Lung (tissue), 17 donors: ENCODE measurements at places on chromosomes 1 and 21.

- no peak for DNase-seq
Observed at GRCh38 chr1:164709541-164710278, 150.7 kb downstream of the PBX1 start.

- no peak for DNase-seq
Observed at GRCh38 chr1:51973587-51974474, 16.7 kb downstream of the RAB3B start.

- peak; percentile 56 for DNase-seq
Observed at GRCh38 chr1:183126528-183126927, 59.5 kb upstream of the LAMC2 start.

DNA sequence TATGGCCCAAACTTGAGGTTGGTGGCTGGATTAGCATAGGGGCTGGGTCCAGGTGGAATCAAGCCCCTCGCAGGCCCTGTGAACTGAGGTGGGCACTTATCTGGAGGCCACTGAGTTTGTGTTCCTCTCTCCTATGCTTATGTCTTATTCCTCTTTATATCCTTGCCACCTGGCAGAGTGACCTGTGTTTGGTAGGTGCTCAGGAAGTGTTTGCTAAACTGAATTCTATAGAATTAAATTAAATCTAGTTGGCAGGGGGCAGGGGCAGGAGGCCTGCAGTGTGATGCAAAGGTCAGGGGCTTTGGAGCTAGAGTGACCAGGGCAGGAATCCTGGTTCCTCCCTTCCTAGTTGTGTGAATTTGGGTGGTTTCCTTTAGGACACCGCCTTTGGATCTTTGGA, 1.1 kb upstream of the TMEM9 start:
- DNase-seq: peak; percentile 10

GRCh38 chr21:38925478-38925877, 119.7 kb downstream of the ETS2 start:
- no peak for DNase-seq

GRCh38 chr21:18743531-18743930, 339.9 kb upstream of the TMPRSS15 start:
- no peak for DNase-seq

DNA sequence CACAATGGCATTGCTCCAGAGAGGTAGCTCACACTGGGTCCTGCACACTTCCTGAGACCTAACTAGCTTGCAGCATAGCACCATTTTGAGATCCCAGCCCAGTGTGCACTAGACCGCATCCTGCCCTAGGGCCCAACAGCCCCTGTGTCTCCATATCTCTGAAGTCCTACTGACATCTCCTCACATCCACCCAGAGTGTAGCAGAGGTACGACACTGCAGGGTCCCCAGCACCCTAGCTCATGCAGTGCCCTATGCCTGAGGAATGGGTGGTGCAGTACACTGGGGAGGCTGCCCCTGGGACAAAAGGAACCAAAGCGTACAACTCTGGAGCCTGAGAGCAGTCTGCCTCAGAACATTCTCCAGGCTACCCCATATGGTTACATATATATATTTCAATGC, 111.4 kb upstream of the DEPDC1 start:
- no peak for DNase-seq

- no peak for DNase-seq
Observed at GRCh38 chr1:207909687-207910086, 1.2 kb downstream of the CD34 start.

DNA sequence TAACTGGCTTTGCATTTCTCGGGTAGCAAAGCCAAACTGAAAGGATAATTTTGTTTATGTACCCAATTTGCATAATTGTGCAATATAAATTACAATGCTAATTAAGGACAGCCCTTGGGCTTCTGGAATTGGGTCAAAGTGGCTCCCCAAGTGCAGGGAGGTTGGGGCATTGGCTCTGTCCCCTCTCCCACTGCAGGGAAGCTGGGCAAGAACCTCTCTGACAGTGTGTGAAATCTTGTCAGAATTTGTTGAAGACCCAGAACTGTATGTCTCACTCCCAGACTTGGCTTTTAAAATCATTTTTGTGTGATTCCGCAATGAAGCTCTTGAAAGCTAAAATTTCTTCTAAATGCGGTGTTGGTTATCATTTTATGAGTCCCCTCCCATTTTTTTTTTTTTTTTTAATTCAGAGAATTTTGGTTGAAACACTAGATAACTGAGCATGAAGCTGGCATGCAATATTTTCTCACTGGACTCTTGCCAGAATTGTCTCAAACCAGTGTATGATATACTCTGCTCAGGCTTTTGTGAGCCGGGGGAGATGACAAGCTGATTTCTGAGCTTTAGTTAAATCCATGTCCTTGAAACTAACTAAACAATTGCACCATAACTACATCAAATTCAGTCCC, 878.9 kb upstream of the CXADR start:
- DNase-seq: peak; percentile 77

GRCh38 chr21:33587792-33588484, 546 bp downstream of the DONSON start:
- peak; percentile 61 for DNase-seq

DNA sequence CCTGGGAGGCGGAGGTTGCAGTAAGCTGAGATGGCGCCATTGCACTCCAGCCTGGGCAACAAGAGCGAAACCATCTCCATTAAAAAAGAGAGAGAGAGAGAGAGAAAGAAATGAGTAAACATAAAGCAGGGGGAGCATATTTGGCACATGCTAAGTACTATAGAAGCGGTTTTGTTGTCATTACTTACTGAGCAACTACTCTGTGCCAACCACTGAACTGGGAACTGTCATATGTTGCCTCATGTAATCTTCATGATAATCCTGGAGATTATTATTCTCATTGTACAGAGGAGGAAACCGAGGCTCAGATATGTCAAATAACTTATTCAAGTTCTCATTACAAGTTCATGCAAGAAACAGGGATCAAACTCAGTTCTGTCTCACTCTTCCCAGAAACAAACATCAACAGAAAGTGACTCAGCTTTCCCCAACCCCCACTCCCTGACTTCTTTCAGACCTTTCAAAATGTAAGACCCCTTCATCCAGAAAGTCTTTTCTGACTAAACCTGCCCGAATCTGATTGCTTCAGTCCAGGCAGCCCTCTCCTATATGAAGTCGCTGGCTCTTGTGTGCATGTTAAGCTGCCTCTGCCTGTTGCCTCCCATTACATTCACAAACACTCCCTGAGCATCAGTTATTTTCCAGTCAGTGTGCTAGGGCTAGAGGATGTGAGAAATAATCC, 23.5 kb downstream of the LAMB3 start:
- no peak for DNase-seq

DNA sequence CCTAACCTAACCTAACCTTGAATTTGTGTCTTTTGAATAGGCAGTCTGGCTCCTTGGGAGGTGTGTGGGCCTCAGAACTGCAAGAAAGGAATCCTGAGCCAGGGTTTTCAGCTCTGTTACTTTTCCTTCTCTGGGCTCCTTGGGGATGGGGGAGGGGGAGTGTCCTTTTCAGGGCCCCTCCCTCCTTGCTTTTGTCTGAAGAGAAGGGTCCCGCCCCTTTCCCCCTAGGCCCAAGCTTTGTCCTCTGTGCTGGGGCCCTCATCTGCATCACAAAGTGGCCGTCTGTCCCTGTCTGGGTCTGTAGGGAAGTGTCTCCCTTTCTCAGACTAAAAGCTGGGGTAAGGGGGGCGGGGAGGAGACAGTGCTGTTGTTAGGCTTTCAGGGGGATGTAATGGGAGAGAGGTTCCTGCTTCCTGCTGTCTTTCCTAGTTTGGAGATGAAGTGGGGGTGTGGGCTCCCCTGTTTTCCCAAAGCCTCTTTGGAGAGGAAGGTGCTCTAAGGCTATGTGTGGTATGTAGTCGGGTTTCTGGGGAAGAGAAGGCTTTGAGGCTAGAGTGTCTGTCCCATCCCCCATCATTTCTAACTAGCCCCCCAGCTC, 3.1 kb downstream of the AGO1 start:
- DNase-seq: no peak

GRCh38 chr1:208603721-208604120, 359.5 kb upstream of the PLXNA2 start:
- DNase-seq: no peak

GRCh38 chr1:234499119-234499942, 20.4 kb upstream of the TARBP1 start:
- DNase-seq: peak; percentile 92

DNA sequence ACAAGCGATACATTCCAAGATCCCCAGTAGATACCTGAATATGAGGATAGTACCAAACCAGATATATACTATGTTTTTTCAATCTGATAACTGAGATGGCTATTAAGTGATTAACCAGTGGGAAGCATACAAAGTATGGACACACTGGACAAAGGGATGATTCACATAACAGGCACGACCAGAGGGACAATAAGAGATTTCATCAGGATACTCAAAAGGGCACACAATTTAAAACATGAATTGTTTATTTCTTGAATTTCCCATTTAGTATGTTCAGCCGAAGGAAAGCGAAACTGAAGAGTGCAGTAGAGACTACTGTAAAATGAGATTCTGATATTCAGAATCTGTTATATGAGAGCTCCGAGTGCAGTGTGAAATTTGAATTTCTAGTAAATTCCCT, 10.6 kb downstream of the ZZZ3 start:
- no peak for DNase-seq

DNA sequence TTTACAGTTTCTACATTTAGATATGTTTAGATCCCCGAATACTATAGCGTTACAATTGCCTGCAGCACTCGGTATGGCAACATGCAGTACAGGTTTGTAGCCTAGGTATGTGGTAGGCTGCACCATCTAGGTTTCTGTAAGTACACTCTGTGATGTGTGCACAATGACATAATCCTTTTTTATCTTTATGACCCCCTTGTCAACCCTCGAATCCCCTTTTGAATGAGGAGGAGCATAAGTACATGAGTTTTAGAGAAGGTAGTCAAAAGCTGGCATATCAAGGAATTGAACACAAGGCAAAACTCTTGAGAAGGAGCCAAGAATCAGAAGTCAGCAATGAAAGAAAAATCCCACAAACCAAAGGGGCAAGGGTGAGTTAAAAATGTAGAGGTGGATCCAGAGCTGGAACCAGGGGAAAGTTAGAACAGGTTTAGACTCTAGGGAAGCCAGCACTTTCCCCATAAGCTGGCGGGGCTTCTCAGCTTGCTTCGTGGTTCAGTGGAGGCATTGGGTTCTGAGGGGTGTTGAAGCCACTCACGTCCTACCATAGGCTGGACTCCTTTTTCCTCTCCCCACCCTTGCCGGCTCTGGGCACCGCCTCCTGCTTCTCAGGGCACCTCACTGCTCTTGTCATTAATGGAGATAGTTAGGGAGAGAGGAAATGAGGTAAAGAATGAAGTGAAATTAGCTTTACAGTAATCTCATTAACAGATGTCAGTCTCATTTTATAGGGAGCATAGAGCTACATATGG, 31.3 kb downstream of the OLFML3 start:
- DNase-seq: peak; percentile 15

DNA sequence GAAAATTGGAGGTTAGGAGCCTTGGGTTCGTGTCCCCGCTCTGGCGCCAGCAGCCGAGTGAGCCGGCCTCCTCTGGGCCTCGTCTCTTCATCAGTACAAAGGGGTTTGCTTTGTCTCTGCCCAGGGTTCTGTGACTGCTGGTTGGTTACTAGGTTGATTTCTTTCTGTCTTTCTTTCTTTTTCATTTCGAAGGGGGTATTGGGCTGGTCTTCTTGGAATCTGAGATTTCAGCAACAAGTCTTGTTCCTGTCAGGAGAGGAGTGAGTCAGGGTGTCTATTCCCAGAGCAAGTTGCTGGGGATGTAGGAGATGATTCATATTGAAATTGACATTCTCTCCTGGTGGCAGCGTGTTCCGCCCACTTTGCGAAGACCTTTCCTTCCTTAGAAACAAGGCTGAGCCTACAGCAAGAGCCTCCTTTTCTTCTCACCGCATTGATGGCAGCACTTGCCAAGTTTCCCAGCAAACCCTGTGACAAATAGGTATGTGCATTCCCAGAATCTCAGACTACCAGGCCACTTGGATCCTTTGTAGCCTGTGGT, 79.2 kb downstream of the MAN1C1 start:
- DNase-seq: no peak

GRCh38 chr1:93384656-93385055, 38.9 kb downstream of the DR1 start:
- DNase-seq: no peak

GRCh38 chr21:46518983-46519583, 60.4 kb downstream of the DIP2A start:
- DNase-seq: peak; percentile 76

- DNase-seq: no peak
Observed at GRCh38 chr1:219412772-219413171, 200.1 kb downstream of the ZC3H11B start.

GRCh38 chr1:91712981-91713841, 172.7 kb downstream of the TGFBR3 start:
- DNase-seq: peak; percentile 82

DNA sequence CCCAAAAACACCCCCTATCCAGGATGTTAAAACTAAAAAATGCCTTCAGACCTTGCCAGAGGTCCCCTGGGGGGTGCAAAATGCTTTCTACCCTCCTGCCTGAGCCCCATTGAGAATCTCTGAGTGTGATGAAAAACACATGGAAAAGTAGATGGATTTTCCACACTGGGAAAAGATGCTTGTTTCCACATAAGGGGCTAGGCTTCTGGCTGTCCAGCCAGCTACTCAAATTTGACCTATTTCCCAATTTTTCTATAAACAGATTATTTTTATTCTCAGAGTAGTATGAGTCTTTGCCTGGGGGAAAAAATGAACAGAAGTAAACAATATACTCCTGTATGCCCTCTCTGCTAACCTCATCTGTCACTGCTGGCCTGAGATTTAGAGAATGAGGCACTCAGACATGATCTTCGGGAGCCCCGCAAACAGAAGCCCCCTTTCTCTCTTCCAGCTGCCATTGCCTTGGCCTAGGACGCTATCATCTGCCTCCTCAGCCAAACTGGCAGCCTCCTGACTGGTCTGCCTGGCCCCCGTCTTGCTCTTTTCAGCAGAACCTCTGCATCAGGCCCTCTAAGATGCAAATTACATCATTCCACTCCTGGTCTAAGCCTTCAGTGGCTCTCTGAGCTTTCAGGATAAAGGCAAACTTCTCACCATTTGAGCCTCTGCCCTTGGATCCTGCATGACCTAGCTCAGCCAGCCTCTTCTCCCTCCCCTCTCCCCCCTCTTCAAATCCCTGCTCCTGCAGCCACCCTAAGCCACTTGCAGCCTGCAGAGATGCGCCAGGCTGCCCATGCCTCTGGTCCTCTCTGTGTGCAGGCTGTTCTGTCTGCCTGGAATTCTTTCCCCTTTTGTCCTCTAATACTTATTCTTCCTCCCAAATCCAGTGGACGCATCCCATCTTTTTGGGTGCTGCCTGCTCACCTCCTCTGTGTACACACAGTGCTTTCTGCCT, 39.7 kb upstream of the TMEM125 start:
- peak; percentile 77 for DNase-seq

DNA sequence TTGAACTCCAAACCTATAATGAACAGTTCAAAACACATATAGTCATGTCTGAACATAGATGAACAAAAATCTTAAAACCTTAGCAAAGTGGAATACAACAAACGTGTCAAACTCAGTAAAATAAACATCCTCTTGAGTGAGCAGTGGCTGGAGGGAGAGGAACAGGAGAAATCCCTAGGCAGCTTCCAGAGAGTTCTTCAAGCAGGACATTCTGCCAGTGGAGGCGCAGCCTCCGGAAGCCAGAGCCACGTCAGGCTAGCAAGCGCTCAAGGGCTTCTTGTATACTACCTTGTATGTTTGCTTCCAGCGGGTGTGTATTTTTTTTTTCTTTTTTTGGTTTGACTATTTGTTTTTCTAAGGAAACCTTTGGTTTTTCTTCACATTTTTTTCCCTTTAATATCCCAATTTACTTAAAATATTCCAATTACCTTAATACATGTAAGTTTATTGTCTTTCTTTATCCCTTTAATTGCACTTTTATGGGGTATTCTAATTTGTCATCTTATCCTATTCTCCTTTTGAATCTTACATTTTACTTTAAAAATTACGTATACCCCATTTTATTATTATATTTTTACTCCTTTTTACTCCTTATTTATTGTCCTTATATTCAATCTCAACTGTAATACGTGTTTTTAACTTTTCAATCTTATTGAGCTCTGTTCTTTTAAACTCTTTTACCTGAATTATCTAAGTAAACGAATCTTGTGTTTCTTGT, 42.0 kb downstream of the COLGALT2 start:
- peak; percentile 53 for DNase-seq
